ENCODE measurements at places on chromosomes 16 and 17.

DNA sequence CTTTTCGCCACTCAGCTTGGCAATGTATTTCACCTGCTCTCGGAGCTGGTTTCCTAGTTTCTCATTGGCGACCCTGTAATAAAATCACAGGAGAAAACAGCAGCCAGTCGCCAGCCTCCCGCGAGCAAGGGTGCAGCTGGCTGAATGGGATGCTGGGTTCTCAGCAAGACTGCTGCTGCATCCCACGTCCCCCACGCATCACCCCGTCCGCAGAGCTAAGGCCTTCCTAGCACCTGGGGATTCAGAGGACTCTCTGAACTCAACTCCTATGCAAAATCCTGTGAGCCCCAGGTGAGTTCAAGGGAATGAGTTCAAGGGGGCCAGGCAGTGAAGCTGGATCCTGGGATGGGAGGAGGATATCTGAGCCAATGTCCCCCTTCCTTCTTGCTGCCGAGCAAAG, 29.3 kb downstream of the DHX38 start:
- DNase-seq, result no peak

GRCh38 chr16:54236773-54237172, 49.8 kb downstream of the IRX3 start:
- no peak for DNase-seq

GRCh38 chr17:77571155-77571981, 387.1 kb upstream of the TNRC6C start:
- DNase-seq, result peak; percentile 42

DNA sequence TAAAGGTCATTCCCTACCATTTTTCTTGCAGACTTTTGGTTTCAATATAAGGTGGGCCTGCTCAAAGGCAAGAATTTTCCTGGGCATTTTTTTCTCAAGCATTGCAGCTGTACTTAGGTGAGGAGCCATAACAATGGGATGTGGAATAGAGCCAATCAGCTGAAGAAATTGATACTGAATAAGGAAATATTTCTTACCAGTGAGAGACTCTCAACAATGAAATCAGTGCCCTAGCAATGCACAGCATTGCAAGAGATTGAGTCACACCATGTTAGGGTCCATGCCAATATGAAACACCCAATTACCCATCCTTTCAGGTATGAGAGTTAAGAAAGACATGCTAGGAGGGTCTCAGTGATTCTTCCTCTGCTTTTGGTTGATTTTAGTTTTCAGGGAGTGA, 237.6 kb downstream of the SOX9 start:
- DNase-seq, result no peak

DNA sequence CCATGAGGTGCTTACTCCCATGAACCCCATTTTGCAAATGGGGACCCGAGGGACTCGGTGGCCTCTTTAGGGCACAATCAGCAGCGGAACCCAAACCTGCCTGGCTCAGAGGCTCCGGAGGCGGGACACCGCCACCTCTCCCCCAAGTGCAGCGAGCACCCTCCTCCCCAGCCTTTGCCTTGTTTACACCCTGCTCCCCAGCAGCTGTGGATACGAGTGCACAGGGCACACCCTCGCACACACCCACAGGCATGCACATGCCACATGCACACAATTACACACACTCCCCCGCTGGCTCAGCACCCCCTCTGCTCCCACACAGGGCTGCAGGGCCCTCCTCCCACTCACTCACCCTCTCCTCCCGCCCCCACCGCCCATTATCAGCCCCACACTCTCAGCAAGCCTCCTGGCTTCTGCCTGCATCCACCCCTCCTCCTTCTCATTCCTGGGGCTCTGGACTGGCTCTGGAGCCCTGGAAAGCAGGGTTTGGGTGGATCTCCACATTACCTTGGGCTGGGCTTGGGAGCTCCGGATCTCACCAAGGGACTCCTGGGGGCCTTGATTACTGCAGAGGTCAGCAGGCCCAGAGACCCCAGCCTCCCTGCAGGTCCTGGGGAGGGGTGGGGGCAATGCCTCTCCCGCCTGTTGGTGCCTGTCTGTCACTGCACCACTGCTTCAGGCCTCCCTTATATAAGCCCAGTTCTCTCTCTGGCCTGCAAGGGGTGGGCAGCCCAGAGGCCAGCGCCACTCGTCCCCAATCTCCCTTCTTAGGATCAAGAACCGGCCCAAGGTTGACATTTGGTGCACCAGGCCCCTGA, 6.4 kb downstream of the PDK2 start:
- no peak for DNase-seq

DNA sequence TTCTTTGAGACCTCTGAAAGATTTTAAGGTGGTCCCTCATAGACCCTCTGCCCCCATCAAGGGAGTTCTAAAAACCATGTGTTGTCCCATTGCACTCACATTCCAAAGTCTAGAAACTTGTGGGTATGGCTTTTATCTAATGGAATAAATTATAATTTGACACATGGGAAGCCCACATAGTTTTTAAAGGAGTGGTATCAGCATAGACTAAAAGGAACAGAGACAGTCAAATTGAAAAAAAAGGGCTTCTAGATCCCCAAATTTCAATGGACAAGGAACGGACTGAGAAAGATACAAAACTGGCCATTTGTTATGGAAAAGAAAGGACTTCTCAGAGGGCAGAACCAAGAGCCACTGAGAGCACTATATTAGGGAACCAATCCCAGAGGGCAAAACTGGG, 48.7 kb upstream of the ICAM2 start:
- DNase-seq, result no peak

- peak; percentile 76 for DNase-seq
Observed at GRCh38 chr16:87416826-87417527, 24.8 kb downstream of the MAP1LC3B start.

GRCh38 chr16:84426804-84427203, 58.5 kb downstream of the ATP2C2 start:
- no peak for DNase-seq

DNA sequence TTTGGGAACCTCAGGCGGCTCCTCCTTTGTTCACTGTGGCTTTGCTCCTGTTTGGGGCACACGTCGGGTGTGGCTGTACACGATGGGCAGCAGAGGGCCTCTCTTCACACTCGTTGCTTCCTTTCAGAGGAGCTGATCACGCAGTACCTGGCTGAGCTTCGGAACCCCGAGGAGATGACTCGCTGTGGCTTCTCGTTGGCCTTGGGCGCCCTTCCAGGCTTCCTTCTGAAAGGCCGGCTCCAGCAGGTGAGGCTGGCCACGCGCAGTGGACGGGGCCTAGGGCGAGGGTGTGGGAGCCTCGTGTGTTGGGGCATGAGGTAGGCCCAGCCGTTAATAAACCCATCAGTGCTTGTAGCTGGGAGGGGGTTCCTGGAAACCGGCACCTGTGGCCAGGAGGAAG, 85.0 kb upstream of the ZNF750 start:
- no peak for DNase-seq

DNA sequence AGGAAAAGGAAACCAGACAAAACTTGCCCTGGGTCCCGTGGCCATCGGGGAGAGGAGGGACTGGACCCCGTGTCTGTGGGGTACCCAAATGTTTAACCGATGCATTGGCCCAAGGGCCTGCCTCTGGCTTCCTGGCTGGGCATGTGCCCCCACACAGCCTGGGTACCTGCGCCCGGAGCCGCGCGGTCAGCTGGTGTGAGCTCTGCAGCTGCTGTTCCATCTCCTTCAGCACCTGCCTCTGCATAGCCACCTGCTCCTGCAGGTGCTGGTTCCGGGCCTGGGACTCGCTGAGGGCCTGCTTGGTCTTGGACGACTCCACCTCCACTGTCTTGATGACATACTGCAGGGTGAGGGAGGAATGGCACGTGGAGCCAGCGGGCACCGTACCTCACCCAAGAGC, 31.9 kb downstream of the KIFC3 start:
- DNase-seq, result no peak

GRCh38 chr17:72369366-72369765, 248.5 kb downstream of the SOX9 start:
- DNase-seq, result no peak

GRCh38 chr17:76688165-76688622, 22.6 kb downstream of the MXRA7 start:
- DNase-seq, result peak; percentile 57

- no peak for DNase-seq
Observed at GRCh38 chr16:4649744-4650442, 25.3 kb downstream of the MGRN1 start.

DNA sequence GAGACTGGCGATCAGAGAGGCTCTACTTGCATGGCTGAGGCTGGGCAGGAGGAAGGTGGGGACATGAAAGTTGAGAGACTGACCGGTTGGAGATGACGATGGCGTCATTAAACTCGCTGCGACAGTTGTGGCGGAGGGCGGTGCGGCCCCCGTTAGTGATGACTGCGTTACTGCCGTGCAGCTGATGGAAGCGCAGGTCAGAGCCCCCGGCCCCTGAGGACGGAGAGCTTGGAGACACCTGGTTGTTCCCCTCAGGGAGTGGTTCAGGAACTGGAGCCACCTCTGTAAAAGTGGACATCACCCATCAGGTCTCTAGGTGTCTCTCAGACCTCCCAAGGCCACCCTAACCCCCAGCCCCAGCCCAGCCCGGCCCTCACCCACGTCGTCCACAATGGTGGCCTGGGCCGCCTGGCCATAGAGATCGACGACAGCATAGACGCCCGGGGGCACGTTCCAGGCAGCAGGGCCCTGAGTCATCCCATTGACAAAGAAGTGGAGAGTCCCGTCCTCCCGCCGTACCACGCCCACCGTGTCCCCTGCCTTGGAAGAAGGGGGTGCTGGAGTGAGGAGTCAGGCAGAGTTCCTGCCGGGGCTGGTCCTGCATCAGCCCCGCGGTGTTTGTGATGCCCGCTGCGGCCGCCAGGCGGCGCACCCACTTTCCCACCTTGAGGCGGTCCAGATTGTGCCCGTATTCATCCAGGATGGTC, 5.3 kb downstream of the NEURL4 start:
- peak; percentile 42 for DNase-seq

GRCh38 chr17:61254904-61255303, 144.7 kb upstream of the TBX2 start:
- DNase-seq, result no peak

DNA sequence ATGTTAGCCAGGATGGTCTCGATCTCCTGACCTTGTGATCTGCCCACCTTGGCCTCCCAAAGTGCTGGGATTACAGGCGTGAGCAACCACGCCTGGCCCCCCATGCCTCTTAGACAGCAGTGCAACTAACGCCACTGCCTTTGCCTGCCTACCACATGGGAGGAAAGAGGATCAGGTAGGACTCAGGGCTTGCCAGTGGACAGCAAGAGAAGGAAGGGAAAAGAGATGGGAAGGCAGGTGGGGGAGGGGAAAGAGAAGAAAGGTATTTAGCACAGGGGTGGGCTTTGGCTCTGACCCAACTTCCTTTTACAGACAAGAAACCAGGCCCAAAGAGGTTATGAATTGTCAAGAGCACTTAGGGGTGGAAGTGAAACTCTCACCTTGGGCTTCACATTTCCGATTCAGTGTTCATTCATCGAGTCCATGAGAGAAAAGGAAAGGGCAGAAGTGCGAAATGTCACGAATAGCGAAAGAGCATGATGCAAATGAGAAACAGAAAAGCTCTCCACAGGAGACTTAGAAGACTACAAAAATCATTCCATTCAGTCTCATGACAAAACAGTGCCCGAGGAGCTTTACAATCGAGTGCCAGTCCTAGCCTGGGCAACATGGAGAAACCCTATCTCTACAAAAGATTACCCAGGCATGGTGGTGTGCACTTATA, 36.4 kb downstream of the CDK5R1 start:
- no peak for DNase-seq

DNA sequence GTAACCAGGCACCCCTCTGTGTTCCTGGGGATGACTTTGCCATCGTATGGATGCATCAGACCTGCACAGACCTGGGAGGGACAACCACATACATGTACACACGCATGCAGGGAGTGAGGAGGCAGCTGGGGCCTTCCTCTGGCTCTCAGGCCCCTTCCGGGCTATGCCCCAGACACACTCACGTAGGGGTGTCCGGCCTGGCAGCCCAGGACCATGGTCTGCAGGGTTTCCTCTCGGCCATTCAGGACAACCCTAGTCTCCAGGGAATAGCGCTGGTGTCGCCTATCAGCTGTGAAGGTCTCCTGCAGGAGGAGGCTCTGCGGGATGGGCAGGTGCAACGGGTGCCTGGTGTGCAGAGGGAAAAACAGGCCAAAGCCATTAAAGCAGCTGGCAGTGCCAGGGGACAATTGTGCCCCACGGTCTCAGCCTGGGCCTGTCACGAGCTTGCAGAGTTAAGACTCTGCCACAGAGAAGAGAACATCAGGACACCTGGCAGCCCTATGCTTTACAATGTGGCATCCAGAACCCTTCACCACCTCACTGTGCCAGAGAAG, 101.4 kb downstream of the RMI2 start:
- DNase-seq, result no peak

- DNase-seq, result peak; percentile 15
Observed at GRCh38 chr16:30567160-30567990, 4.1 kb downstream of the ZNF688 start.

- DNase-seq, result no peak
Observed at GRCh38 chr16:31141489-31142108, 6.1 kb upstream of the PRSS8 start.

- DNase-seq, result no peak
Observed at GRCh38 chr16:49440156-49441065, 66.8 kb downstream of the C16orf78 start.

GRCh38 chr16:88401604-88402246, 19.0 kb downstream of the ZNF469 start:
- DNase-seq, result no peak

DNA sequence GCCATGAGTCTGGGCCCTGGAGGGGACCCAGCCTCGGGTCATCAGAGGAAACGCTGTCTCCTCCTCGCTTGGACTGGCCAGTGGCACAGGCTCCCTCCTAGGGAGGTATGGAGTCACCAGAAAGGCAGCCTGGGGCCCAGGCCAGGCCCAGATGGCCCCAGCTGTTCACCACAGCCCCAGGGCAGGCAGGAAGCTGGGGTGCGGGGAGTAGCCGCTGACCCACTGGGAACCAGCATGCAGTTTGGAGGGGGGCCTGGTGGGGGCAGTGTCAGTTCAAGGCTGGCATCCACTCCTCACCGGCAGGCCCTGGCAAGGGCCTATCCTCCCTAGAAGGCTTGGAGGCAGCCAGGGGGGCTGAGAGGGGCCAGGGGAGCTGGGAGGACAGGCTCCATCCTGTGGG, 48.8 kb downstream of the SDK2 start:
- no peak for DNase-seq

DNA sequence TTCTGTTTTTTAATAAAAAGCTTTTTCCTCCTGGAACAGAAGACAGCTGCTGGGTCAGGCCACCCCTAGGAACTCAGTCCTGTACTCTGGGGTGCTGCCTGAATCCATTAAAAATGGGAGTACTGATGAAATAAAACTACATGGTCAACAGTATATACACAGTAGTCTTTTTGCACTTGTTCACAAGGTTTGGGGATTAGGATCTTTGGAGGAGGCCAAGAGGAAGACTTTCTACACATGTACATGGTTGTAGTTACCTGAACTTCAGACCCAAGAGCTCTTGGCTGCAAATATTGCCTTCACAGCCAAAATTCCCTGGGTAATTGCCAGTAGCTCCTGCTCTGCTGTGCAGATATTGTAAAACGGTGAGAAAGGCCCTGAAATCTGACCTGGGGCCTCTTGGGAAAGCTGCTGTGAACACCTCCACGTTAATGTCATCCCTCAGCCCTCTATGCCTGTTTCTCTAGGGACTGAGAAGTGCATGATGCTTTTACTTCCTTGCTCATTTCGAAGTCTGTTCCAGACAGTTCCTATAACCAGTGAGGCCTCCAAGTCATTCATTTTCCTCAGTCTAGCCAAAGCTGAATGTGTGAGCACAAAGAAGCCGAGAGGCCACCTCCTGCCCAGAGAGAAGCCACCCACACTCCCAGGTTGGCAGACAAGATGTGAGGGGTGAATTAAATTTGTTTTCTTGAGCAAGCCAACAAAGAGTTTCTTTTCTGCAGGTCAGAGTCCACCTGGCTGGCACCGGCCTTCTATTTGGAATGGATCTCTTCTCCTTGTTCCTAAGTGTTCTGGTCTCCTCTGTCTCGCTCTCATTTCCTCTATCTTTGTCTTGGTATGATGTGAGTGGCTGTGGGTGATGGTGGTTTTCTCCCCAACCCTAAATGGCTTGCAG, 15.9 kb downstream of the ANKRD40 start:
- DNase-seq, result no peak
